Neural cell (in vitro differentiated cells): ENCODE measurements at places on chromosomes 1 and 21. TPM values are rescaled to one million over a fixed set of nuclear protein-coding genes. Genes with fewer than 3 reads are reported as not detected.

The NR1I3 gene
- not detected in 2 replicates for polyA plus RNA-seq

The EPHA8 gene
- polyA plus RNA-seq: 3.9 and 4.7 TPM in 2 replicates

The FASLG gene
- polyA plus RNA-seq: not detected in 2 replicates

The GFI1 gene
- polyA plus RNA-seq: not detected in 2 replicates

The COL6A2 gene
- not detected in 2 replicates for polyA plus RNA-seq

The OR2M3 gene
- polyA plus RNA-seq: not detected in 2 replicates

The AVPR1B gene
- polyA plus RNA-seq: not detected in 2 replicates

The HAX1 gene
- polyA plus RNA-seq: 126 and 155 TPM in 2 replicates

The PEAR1 gene
- polyA plus RNA-seq: not detected in 2 replicates

The AXDND1 gene
- 1.1 and 1.6 TPM in 2 replicates for polyA plus RNA-seq

The FCMR gene
- polyA plus RNA-seq: not detected in 2 replicates

The CHRM3 gene
- 0.16 and 0.34 TPM in 2 replicates for polyA plus RNA-seq

The PTTG1IP gene
- 152 and 170 TPM in 2 replicates for polyA plus RNA-seq

The SYCP1 gene
- polyA plus RNA-seq: not detected in 2 replicates

The LCE1E gene
- not detected in 2 replicates for polyA plus RNA-seq

The KCNE1 gene
- 0.12 TPM in 1 of 2 replicates, not detected in the other for polyA plus RNA-seq

The LRRC8C gene
- 0.68 and 0.78 TPM in 2 replicates for polyA plus RNA-seq

The CYP4Z1 gene
- polyA plus RNA-seq: 0.51 TPM in 1 of 2 replicates, not detected in the other

The BTBD19 gene
- 0.16 TPM in 1 of 2 replicates, not detected in the other for polyA plus RNA-seq

The S100B gene
- polyA plus RNA-seq: 1.4 TPM in 1 of 2 replicates, not detected in the other
